Heart right ventricle (tissue), 16 donors: ENCODE measurements at places on chromosomes 7 and 10.

GRCh38 chr10:36676321-36676720 is 449.1 kb upstream of the ANKRD30A start:
- DNase-seq = no peak

DNA sequence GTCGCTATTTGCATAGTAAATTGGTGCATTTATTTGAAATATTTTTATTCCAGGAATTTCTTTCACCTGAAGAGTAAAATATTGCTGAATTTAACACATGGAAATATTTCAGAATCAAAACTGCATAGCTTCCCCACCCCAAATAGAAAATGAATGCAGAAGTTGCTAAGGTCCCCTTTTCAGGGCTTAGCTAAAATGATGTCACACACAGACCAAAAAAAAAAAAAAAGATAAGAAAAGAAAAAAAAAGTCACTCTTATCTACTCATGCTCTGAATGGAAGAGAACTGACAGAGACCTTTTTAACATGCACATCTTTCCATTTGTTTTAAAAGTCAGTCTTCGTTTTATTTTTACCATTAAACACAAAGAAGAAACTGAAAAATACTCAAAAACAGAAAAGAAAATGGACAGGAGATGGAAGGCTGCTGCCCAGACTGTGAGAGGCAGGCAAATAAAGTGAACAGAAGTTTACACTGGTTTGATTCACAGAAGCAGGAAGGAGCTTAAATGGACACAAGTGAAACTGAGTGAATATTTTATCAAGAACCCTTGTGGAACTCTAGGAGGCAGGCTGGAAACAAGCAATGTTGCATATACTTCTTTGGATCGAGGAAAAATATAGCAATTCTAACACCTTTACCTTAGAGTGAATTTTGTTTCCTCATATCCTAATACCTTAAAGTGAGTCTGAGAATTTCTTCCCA is 32.0 kb downstream of the PSMC2 start:
- no peak for DNase-seq

GRCh38 chr10:60905580-60905979 is 38.4 kb downstream of the RHOBTB1 start:
- peak; percentile 65 for DNase-seq

DNA sequence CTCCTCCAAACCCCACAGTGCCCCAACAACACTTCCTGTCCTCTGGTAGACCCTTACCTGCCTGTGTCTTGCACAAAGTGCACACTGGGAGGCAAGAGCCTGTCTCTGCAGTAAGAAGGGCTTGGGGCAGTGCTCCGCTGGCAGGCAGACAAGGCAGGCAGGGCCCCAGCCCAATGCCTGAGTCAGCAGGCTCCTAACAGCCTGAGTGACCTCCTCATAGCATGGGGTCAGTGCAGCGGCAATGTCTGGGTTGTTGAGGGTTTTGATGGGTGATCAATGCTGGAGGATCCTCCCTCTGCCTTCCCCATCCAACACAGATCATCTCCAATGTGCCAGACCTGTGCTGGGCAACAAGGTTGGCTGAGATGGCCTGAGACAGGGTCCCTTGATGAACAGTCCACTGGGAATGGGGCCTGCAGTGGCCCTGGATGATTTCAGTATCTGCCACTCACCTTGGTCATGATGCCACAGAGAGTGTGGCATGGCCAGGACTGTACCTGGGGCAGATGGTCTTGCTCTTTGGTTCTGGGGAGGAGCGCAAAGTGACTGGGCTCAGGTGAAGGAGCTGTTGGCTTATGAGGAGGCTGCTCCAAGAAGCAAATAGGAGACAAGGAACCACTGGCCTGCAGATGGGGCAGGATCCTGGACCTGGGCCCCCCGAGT is 55.6 kb upstream of the CAMK2B start:
- no peak for DNase-seq

DNA sequence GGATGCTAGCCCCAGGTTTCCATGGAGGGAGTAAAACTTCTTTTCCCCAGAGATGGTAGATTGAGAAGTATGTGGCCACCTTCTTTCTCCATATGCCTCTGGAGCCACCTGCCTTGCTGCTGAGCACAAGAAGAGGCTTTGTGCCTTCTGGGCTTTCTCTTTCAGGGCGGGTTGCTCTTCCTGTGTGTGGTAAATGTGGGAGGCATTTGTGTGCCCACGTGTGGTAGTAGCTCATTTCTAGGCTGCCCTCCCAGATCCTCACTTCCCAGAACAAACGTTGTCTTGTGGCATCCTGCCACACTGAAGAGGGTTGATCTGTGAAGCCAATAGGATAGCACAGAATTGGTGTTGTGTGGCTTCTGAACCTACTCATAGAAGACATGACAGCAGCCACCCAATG is 342.0 kb upstream of the PODXL start:
- DNase-seq = no peak

GRCh38 chr10:85603151-85603940 is 763.2 kb downstream of the GRID1 start:
- DNase-seq = no peak

GRCh38 chr10:70952401-70952800 is 64.0 kb upstream of the PCBD1 start:
- no peak for DNase-seq

DNA sequence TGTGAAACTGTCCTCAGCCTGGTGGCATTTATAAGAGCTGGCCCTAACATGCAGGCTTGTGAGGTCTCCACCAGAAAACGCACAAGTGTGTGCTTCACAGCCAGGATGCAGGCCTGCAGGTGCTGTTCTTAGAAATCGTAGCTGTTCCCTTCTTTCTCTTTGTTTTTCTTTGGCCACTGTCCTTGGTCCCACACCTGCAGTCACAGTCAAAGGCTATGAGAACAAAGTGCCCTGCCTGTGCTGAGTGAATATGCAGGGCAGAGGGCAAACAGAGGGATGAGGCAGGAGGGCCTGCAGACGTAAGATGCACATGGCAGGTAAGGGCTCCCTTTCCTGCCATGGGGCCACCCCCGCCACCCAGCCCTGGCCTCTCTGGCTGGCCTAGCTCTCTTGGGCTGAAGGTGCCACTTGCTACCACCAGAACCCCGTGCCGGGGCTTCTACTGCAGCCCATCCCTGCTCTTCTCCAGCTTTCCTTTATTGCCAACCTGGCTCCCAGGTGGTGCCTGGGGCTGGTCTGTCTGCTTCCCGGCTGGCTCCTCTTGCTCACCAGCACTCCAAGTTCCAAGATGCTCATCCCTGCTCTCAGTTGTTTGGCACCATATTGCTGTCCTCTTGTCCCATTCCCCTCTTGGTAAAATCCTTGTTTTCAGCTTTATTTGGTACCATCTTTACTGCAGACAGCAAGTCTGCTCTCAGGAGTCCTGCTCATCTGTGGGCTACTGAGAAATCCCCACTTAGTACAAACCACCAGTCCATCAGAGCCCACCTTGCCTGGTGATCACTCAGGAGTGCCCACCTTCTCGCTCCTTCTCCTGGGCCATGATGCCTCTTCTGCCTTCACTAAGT is 308.1 kb upstream of the ZMIZ1 start:
- DNase-seq = no peak

- no peak for DNase-seq
These were observed 68.4 kb upstream of the TMEM229A start for GRCh38 chr7:124101173-124101768.

GRCh38 chr7:44827567-44827966 is 20.3 kb downstream of the H2AZ2 start:
- DNase-seq = no peak

DNA sequence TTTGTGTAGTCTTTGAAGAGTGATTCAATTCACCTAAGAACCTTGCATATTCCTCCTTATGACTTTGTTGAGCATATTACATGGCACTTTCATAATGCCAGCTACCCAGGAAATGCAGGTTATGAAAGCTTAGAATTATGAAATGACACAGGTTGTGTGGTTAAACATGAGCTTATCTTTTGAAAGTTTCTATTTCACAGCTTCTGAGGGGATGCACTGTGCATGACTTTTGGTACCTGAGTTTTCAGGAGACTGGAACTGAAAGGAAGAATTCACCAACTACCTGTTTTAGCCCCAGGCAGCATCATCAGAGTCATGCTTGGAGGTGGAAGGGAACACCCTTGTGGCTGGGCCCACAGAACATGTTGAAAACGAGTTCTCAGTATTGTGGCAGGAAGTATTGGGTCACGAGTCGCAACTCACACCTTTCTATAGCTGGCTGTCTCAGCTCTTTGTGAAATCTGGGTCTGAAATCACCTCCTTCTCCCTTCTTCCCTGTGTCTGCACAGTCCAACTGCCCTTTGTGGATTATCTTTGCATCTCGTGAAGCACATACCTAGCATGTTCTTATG is 228.2 kb downstream of the PTEN start:
- no peak for DNase-seq

DNA sequence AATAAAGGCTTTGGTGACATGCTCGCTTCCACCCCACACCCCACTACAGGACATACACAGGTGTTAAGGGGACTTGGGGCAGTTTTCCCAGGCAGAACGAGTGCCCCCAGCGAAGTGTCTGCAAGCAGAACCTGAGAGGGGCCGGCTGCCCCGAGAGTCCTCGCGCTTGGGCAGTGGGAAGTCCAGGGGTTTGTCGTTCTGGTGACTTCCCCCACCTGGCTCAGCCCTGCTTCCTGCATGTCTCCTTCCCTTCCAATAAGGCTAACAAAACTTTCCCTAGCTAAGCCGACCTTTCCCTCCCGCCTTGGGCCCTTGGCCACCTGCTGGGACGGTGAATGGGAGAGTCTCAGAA is 916 bp downstream of the VWA2 start:
- no peak for DNase-seq

GRCh38 chr10:28806951-28807759 is 129.8 kb downstream of the BAMBI start:
- no peak for DNase-seq

- no peak for DNase-seq
These were observed 15.6 kb downstream of the ARHGAP22 start for GRCh38 chr10:48589266-48589665.

- DNase-seq = peak; percentile 87
These were observed 21.4 kb downstream of the GPR146 start for GRCh38 chr7:1065585-1066241.

DNA sequence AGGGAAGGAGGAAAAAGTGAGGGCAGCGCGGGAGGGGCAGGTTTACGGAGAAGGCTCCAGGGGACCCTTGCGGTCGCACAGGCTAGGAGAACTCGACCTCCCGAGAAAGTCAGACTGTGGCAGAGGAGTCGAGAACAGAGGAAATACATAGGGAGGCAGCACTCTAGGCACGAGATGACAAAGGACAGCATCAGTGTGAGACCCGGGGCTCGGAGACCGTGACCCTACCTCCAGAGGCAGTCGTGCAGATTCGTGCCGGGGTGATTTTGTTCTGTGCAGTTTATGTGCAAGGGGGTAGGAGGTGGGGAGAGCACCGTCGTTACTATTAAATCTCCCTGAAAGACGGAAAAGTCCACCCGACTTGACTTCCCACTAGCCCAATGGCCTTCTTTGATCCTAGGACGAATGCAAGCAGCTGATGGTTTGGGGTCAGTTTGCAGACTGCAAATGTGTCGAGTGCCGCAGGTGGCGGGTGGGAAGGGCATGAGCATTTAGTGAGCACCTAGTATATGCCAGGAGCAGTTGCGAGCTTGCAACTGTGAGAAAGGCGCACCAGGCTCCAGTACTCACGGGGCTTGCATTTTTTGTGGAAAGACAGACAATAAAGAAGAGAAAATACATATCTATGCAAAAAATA is 674 bp upstream of the OSBPL3 start:
- peak; percentile 18 for DNase-seq

GRCh38 chr10:93075369-93076221 is 1.9 kb downstream of the CYP26A1 start:
- no peak for DNase-seq

DNA sequence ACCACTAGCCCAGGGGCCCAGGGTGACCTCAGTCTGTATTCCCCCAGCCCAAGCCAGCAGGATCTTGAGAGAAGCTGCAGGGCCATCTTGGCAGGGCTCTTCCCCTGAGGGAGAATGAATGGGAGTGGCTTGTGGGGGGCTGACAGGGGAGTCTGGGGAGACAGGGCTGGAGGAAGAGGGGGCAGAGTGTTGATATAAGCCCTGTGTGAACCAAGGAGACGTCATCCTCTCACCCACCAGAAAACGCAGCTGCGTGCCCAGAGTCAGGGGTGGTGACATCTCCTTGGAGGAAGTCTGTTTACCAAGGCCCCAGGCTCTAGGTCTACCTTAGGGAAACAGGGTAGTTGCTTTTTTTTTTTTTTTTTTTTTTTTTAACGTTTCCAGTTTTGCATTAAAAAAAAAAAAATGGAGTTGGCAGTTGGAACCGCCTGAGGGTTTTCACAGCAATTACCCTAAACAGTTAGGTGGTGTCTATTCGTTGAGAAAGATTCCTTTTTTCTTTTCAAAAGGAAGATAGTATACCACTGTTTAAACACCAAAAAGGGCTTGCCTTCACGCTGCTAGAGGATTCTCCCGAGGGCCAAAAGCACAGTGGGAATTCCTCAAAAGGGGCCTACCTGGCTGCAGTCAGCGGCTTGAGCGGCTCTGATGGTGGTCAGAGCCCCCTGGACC is 113.8 kb downstream of the PRPF18 start:
- DNase-seq = no peak

DNA sequence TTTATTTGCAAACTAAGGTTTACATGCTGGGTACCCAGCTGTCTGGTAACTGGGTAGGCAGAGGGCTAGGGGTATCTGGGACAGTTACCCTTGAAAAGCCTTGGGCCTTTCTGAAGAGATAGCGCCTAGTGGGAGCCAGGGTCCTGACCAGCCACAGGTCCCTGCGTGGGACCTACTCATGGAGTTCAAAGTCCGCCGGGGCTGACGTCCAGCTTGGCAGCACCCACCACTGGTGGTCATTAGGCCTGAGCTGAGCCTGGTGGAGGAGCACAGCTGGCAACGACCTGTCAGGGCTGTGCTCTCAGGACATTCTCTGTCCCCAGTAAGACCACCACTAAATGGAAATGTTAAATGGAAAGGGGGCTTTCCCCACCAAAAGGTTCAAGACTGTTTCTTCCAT is 20.0 kb downstream of the GUSB start:
- DNase-seq = no peak

- DNase-seq = peak; percentile 93
These were observed at the start of gene UBE2D1 for GRCh38 chr10:58334817-58335305. UBE2D1 (plus strand) TSS chr10:58335006; CDS start chr10:58335202, 196 bp downstream.

- DNase-seq = no peak
These were observed 39.3 kb upstream of the NEBL start for GRCh38 chr10:20936396-20936795.

DNA sequence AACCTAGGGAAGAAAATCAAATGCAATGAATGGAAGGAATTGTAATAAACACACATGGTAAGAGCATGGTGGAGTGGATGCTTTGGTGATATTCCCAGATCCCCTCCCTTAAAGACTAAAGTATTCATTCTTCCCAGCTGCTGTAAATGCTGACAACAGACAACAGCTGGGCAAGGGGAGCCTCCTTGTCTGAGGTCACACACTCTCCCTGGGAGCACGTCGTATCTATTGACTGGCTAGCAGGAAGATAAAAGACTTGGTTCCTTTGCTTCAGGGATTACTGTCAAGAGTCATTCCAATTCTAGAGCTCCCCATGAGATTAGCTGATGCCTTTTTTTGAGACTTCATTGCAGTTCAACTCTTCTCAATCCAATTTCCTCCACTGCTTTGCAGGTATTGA is 443.5 kb upstream of the ETV1 start:
- DNase-seq = no peak
